ENCODE measurements at places on chromosomes 2 and 18.

GRCh38 chr2:59594671-59595222 is 958.7 kb downstream of the BCL11A start:
- DNase-seq: no peak

- DNase-seq: no peak
These were observed 130.4 kb upstream of the IL1R2 start for GRCh38 chr2:101861382-101861781.

- no peak for DNase-seq
These were observed 147.3 kb upstream of the UNC80 start for GRCh38 chr2:209624192-209624938.

- no peak for DNase-seq
These were observed 632.3 kb downstream of the LRP1B start for GRCh38 chr2:141498561-141498960.

DNA sequence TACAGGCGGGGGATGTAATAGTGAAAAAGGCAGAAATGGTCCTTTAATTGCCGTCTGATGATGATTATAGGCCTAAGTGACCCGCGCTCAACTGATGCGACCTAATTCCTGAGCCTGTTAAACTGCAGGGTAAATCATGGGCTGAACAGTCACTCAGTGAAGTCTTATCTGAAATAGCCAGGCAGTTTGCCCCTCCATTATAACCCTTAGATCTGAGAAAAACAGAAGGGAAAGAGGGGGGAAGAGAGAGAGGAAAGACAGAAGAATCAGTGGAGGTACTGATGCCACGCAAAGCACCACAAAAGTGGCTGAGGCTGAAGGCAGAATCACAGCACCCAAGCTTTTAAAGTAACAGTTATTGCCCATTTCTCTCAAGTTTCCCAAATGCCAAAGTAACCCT is 73.1 kb upstream of the DNMT3A start:
- no peak for DNase-seq

GRCh38 chr2:73075477-73076373 is 4.2 kb upstream of the SFXN5 start:
- DNase-seq: peak; percentile 49

- no peak for DNase-seq
These were observed 26.6 kb upstream of the CATIP start for GRCh38 chr2:218329826-218330593.

GRCh38 chr2:44130441-44130840 is 38.2 kb upstream of the PPM1B start:
- DNase-seq: no peak

DNA sequence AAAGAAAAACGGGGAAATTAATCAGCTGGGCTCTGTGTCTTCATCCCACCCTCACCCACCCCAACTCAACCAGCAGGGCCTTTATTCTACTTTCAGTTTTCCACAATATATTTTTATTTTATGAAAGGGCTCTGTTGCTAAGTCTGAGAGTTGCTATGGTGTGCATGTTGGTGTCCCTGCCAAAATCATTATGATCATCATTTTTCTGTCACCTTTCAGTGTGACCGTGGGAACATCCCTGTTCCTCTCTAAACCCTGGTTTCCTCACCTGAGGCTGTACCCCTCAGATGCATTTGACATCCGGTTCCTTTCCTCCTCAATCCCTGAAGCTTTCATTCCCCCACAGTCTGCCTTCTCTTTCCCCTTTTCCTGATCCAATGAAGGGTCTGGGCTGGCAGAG is 180.5 kb downstream of the ZFP36L2 start:
- DNase-seq: no peak

GRCh38 chr2:42077343-42077742 is 29.5 kb downstream of the PKDCC start:
- DNase-seq: no peak

DNA sequence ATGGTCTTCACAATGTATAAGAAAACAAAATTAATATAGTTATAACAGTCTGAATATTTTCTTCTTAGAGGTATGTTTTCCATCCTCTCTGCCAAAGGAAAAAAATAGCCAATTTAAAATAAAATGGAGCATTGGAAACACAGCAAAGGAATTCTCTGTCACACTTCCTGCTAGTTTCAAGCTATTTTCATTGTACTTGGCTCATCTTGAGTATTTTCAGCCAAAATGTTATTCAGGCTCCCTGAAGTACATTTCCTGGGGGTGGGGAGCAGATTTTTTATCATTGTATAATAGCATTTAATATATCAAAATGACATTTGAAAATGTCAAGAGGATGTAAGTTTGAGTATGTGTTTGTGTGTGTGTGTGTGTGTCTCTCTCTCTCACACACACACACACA is 463.6 kb upstream of the REG3G start:
- no peak for DNase-seq

GRCh38 chr2:181741756-181742155 is 61.4 kb upstream of the NEUROD1 start:
- DNase-seq: no peak
